Fibroblast of villous mesenchyme (primary cell): ENCODE measurements at places on chromosomes 3 and 15.

DNA sequence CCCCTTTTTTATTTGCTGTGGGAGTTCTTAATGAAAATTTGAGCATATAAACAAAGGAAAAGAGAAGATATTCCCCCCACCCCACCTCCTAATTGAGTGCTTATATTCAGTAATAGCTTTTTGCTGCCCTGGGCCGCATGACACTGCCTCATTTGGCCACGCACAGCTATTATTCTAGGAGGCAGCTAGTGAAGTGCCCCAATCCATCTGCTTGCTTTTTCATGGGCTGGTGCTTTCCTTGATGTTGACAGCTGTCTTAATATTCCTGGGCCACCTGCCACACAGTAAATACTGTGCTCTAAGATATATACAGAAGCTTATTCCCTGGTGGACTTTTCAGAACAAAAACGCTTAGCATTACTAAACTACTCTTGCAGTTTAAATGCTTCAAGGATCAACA lies 3.8 kb upstream of the CRYBG3 start:
- DNase-seq, result no peak

GRCh38 chr3:43455233-43455632 lies 166.6 kb downstream of the ANO10 start:
- DNase-seq, result peak; percentile 11

DNA sequence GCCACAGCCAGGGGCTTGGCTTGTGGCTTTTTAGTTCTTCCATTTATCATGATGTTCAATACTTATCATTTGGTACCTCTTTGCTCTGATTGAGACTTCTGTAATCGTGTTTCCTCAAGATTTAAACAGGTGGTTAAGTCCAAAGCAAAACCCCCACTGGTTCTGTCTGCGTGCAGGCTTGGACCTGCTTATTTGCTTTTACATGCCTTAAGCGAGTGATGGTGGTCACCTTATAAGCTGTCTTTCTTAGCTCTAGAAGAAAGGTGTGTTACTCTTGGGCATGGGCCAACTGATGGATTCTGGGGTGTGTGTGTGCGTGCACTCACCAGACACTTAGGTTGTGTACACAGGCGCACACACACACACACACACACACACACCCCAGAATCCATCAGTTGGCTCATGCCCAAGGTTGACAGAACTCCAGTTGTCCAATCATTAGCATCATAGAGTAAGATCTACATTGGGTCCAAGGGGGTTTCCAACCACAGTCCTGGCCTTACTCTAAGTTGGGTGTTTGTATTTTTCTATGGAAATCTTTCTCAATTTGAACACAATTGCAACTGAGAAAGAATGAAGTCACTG lies 1.2 kb downstream of the MYZAP start:
- DNase-seq, result no peak

DNA sequence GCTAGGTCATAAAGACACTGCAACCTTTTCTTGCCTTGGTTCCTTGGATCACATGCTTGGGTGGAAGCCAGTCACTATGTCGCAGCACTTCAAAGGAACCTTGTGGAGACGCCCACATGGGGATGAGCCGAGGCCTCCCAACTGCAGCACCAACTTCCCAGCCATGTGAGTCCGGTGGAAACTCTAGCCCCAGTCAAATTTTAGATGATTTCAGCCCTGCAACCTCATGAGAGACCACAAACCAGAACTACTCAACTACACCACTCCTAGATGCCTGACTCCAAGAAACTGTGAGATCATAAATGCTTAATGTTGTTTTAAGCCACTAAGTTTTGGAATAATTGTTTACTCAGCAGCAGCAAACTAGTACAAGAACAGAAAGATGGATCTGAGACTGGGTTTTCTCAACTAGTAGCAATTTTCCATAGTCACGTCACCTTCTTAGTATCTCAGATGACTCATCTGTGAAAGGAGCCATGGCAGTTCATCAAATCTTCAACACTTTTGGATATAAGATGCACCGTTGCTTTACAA lies 86.5 kb downstream of the MB21D2 start:
- peak; percentile 87 for DNase-seq

- DNase-seq, result no peak
These were observed 91.5 kb upstream of the TNFAIP8L3 start for GRCh38 chr15:51186181-51186705.

DNA sequence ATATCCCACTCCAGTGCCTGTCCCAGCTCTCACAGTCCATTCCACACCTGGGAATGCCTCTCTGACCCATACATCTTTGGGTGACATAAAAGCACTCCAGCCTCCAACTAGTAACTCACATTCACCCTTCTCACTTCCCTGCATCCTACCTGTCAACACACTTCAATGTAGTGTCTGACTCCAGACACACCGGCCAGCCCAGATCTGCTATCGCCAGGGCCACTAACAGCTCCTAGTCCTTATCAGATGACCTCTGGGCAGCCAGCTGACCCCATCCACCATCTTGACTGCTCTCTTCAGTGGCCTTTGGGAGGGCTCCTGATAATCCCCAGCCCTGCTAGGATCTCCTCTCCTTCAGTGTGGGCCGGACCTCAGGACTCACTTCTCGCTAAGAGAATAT lies 2.9 kb upstream of the MCM2 start:
- no peak for DNase-seq

- no peak for DNase-seq
These were observed 31.0 kb upstream of the THSD4 start for GRCh38 chr15:71084264-71084663.

DNA sequence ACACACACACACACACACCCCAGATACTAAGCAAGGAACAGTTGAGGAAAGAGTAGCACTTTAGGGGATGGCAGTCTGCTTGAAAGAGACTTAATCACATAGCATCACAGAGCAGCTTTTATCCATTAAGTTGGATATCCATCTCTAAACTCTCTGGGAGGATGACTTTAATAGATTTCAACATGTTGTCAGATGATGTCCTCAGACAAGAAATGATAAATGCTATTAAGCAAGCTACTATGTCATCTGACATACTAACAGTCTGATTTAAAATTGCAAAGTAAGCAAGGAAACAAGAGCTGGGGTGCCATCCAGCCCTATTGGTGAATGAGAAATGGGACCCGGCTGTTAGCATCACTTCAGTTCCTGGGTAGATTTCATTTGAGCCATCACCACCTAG lies 136.9 kb downstream of the PLCL2 start:
- DNase-seq, result no peak

DNA sequence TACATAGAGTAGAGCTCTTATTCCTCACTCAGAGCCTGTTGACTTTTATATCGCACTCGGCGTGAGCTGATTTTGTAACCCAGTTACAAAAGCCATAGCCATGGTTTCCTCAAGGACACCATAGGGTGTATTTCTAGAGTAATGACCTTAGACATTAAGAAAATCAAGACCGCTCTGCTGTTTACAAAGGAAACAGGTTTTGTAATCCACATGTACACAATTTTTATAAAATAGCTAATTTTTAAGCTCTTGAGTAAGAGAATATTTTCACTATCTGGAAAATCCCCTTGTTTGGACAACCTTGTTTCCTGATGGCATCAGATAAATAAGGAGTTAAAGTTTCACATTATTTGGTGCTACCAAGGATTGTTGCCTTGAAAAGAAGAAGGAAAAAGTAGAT lies 104.7 kb downstream of the PGPEP1L start:
- peak; percentile 84 for DNase-seq

GRCh38 chr3:113054552-113054951 lies 63.8 kb downstream of the GTPBP8 start:
- DNase-seq, result peak; percentile 68

DNA sequence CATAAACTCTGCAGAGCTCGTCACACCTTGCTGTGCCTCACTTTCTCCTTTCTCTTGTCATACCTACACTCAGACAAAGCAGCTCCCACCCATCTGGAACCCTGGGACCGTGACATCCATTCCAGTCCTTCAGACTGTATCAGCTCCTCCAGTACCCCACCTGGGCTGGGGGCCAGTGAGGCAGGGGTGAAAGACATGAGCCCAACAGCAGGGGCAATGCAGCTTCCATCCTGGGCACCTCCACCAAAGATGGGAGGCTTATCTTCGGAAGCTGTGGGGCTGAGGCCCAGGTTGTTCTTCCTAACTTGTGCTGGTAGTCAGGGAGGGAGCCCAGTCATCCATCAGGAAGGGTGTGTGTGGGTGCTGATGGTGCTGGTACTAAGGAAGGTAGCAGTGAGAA lies 109.2 kb downstream of the EEFSEC start:
- DNase-seq, result no peak

DNA sequence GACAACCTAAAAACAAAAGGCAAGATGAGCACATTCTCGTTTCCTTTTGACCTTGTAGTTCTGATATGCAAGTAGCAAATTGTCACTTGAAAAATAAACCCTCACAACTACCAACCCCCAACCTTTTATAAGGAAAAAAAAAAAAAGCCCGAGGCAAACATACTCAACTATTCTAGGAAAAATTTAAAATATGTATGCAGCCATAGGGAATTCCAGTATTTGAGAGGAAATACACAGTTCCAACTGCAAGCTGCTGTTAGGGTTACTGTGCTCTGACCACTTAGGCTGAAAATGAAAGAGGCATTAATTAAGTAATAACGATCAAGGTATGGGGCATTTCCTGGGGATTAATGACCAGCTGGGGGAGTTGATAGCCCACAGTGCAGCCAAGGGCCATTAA lies 281.9 kb upstream of the DPH6 start:
- DNase-seq, result peak; percentile 21

GRCh38 chr3:18645619-18646018 lies 220.5 kb upstream of the SATB1 start:
- DNase-seq, result no peak

DNA sequence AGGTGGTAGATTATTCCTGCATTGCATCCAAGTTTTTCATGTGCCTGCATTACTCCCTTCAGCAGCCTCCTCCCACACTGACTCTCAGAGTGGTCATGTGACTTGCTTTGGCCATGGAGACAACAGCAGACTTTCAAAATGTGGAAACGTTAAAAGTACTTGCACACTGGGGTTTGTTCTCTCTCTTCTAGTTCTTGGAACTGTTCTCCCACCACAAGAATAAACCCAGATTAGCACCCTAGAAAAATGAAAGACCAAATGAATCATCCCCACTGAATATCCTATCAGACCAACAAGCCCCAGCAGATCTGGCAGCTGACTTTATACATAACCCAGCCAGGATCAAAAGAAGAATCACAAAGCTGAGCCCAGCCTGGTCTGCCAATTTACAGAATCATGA lies 398.5 kb downstream of the VPS13C start:
- DNase-seq, result no peak
